NCI-H187 treated with DMSO at 0.1 percent for 48 hours (cell line): ENCODE measurements at places on chromosomes 1 and 21.

DNA sequence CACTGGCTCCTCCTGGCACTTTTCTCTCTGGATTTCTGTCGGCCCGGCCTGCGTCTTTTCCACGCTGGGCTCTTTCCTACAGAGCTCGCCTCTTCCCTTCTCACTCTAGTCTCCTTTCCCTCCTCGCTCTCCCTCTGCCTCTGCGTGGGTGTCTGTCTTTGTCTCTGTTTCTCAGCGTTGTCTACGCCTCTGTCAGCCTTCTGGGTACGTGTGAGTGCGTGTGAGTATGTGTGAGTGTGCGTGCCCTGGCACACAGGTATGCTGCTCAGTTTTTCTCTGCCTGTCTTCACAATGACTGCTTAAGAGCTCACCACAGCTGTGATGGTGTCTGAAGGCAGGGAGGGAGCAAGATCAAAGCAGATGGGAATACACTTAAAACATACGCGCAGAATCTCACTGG, 77.7 kb downstream of the KIRREL1 start:
- no peak for DNase-seq

DNA sequence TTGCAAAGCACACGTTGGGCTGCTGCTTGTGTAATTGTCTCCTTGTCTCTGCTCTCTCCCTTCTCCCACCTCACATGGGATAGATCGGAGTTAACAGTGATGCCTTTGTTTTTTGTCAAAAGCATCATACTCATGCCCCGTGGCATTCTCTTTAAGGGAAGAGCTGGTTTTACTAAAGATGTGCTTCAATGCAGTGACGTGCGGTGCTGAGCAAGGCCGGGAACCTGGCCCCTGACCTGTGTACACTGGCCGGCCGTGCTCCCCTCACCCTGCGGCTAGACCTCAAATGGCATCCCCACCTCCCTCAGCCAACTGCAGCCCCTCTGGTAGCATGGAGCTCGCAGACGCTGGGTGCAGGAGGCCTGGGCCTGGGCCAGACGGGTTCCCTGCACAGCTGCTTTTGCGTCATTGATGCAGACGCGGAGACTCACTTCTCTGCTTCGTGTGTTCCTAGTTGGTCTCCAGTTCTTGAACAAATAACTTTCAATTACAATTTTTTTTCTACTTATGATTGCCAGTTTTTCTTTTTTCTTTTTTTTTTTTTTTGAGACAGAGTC, 19.9 kb downstream of the AGPAT3 start:
- DNase-seq = no peak

- DNase-seq = no peak
Measured at GRCh38 chr1:25990702-25991395, 7.0 kb downstream of the PAFAH2 start.

GRCh38 chr1:81113688-81114087, 687.0 kb upstream of the ADGRL2 start:
- DNase-seq = no peak

GRCh38 chr1:66729119-66729518, 23.1 kb upstream of the DYNLT5 start:
- DNase-seq = no peak

GRCh38 chr1:18279351-18280074, 171.9 kb downstream of the IGSF21 start:
- DNase-seq = no peak

- DNase-seq = no peak
Measured at GRCh38 chr1:66368261-66368660, 165.7 kb upstream of the SGIP1 start.

DNA sequence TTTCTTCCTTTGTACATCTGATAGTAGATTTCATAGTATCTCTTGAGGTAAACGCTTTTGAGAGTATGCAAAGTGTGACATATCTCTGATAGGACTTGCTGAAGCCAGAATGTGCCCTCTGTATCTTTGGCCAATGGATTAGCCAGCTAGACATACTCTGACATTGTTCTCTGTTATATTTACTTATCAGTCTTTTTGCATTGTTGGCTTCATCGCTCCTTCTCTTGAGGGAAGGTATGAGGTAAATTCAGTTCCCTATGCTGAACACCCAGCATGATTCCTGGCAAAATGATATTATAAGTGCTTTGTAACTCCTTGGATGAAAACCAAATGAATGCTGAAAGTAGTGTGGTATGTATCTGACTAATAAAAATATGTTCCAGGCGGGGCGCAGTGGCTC, 163.2 kb upstream of the CACYBP start:
- no peak for DNase-seq

DNA sequence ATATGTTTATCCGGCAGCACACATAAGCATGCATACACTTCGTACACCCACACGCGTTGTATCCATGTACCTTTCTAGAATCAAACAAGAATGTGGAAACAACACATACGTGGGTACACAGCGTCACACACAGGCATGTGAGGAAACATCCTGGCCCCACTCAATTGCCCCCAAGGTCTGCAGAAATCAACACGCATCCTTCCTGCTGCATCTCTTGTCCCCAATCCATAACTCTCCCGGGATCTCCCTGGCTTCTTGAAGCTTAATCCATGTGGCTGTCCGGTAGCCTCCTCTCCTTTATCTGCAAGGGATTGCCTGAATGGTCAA, 5.5 kb upstream of the TBX15 start:
- DNase-seq = no peak

GRCh38 chr21:45410151-45410864, 5.3 kb downstream of the COL18A1 start:
- DNase-seq = no peak

- DNase-seq = no peak
Measured at GRCh38 chr1:15215116-15215515, 31.9 kb upstream of the FHAD1 start.

DNA sequence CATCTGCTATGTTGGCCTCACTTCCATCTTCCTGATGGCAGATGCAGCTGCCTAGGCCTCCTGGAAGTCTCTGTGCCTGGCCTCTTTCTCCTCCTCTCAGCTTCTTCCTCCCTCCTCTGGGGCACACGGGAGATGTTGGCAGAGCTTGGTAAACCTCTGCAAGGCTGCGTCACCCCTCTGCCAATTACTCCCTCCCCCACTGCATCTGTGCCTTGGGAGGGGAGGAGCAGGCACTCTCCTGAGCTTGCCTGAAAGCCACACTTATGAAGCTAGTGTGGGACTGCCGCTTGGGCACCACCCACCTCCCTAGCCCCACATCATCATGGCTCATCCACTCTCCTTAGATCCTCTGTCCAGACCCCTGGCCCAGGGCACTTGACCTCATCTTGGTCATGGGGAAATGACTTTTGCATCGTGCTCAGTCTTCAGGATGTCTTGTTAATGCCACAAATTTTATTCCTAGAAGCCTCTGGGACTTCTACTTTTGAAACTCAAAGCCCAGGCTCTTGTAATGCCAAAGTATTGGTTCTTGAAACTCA, 7.3 kb upstream of the TMEM51 start:
- DNase-seq = no peak

- DNase-seq = no peak
Measured at GRCh38 chr1:91104712-91105111, 82.9 kb upstream of the ZNF644 start.

DNA sequence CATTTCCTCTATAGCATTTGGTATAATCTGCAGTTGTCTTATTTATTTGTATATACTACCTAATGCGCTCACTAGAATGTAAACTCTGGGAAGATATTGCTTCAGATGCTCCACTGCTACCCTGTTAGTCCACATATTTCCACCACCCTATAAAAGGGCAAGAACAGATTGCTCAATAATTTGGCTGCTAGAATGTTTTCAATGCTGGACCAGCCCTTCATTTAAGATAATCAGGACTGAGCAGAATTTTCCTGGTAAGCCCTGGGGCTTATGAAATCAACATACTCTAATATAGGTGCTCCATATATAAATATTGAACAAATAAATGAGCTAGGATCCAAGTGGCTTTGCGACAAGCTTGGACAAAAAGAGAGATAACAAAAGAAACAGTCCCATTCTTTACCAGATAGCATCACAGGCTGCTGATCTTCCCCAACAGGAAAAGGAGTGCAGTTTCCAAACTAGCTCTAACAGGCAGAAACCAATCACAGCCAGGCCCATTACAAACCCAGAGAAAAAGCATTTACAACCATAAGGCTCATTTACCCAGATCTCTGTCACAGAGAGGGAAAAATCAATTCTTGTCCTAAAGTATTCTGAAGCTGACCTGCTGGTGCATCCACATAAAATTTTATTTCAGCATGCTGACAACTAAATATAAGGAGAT, 8.3 kb downstream of the BCAR3 start:
- DNase-seq = no peak

DNA sequence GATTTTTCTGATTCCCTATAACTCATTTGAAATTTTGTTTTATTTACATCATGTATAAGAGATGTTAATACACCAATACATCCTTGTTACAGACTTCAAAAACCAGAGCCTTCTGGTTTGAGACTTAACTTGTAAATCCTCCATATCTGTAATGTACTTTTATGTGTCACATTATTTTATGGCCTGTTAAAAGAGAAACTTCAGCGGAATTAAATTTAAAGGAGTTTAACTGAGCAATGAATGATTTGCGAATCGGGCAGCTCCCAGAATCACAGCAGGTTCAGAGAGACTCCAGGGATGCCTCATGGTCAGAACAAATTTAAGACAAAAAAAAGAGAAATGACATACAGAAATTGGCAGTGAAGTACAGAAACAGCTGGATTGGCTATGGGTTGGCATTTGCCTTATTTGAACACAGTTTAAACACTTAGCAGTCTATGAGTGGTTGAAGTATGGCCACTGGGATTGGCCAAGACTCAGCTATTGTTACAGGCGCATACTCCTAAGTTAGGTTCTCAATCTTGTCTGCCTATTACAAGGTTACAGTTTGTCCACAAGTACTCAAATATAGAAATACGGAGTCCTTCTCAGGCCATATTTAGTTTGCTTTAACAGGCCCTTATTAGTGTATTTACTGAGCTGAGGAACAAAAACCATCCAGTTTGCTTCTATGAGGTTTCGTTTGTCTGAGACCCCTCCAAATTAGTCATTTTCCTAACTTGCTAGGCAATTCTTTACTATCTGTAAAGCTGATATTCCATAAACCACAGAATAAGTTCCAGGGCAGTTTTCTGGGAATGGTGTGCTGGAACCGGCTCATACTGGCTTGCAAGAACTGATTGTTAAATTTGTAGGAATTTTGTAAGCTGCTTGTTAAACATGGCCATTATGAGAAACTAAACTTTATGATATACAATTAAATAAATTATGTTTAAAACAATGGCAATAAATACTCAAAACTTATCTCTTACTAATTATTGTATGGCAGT, 56.2 kb upstream of the WDR26 start:
- DNase-seq = no peak

- no peak for DNase-seq
Measured at GRCh38 chr21:44684483-44684882, 2.5 kb upstream of the KRTAP12-1 start.

DNA sequence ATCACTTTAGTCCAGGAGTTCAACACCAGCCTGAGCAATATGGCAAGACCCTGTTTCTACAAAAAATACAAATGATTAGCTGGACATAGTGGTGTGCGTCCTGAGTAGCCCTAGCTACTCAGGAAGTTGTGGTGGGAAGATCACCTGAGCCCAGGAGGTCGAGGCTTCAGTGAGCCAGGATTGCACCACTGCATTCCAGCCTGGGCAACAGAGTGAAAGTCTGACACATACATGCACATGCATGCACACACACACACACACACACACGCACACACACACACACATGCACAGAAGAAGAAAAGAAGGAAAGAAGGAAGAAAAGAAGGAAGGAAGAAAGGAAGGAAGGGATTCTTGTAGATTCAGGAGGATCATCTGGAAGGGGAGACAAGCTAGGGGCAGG, 104.4 kb upstream of the USP25 start:
- DNase-seq = no peak

DNA sequence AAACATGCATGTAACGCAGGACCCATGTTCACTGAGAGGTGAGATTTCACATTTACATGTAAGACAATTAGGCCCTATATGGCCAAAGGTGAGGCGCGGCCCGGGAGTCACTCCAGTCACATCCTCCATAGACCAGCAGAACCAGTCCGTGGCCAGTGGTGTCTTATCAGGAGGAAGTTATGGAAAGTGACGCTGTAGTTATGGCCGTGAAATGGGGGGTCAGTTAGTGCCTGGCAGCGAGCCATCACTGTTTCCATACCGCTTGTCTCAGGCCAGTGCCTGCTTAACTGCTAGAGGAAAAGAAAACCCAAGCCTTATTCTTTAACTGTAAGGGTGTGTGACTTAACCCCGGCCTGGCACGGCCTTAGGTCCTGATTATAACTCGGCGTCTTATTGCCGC, 6.1 kb downstream of the C1orf159 start:
- no peak for DNase-seq

GRCh38 chr1:30600258-30600657, 123.1 kb downstream of the MATN1 start:
- DNase-seq = no peak

GRCh38 chr1:205191622-205192021, 19.9 kb downstream of the DSTYK start:
- DNase-seq = no peak

DNA sequence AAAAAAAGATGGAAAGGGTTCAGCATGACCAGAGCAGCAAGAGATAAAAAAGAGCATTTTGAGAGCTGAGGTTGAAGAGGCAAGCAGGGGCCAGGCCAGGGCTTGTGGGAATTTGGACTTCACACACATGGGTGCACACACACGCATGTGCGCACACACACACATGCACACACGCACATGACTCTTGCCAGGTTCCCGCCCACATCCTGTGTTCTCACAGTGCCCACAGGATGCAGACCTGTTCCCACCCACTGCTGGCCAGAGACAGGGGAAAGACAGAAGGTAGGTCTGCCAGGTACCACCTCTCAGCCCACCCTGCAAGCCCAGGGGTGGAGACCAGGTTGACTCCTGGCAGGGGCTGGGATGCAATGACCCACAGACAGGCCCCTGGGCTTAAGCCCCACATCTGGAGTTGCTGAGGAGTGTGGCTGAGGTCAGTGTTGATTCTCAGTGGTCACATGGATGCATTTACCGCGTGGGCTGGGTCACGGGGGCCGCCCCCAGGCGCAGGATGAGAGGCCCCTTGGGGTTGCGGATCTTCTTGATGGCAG, 4.4 kb downstream of the COL16A1 start:
- no peak for DNase-seq

DNA sequence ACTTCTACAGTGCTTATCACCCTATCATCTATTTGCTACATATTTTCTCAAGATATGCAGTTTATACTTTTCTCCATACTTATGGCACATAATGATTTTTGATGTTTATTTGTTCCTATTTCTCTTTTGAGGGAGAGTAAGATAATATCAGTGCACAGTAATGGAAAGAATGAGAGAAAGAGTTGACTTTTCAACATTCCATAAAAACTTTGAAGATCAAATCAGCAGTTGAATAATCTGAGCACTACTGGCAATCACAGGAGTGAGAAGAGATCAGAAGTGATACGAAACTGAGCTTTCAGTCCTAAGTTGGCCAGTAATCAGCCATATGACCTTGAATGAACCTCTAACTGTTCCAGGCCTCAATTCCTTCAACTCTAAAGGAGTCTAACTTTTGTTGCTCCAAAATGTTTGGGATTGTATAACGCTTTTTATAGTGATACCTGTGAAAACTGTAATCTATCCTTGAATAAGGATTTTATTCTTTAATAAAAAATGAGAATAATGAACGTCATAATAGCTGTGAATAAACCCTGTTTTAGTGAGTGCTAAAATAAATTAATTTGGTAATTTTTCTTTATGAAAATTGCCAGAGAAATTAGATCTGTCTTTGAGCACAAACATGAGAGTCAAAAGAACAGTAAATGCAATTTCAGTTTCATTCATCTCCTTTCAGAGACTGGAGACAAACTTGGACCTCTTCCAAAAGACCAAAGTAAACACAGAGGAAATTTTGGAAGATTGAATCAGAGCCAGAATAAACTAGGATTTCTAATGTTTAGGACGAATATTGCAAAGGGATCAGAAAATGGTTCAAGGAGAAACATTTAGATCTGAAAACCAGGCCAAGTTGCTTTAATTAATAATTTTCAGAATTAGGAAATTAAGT, 309.9 kb downstream of the ADGRL2 start:
- DNase-seq = no peak
